ENCODE measurements at places on chromosomes 7 and 10.

DNA sequence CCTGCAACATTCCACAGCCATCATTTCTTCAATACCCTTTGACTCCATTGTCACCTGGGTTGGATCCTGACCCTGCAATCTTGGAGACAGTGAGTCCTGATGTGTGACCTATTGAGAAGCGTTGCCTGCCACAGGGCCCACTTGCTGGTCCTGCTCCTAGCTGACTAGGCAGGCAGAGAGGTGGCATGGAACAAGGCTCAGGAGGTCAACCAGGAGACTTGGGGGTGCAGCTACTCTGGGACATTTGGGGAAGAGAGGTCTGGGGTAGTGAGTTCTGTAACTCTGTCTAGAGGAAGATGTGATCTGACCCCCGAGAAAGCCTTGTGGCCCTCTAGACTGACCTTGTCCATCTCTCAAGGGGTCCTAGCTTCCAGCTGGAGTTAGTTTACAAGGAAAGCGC is 1.8 kb downstream of the ZMIZ2 start:
- DNase-seq, result no peak

- DNase-seq, result no peak
Measured at GRCh38 chr7:93055543-93056107, 62.2 kb downstream of the SAMD9 start.

DNA sequence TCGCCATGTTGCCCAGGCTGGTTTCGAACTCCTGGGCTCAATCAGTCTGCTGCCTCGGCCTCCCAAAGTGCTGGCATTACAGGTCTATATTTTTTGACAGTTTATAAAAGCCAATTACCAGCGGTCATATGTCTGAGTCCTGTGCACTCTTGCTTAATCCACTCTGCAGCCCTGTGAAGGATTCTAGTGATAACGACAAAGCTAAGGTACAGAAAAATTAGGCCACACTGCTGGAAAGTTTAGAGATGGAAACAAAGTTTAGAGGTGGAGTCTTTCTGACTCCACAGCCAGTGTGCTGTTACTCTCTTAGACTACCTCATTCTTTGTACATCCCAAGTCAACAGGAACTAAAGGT is 707 bp downstream of the PTER start:
- DNase-seq, result no peak

GRCh38 chr10:22340329-22341189 is 4.7 kb upstream of the SPAG6 start:
- peak; percentile 62 for DNase-seq

- DNase-seq, result no peak
Measured at GRCh38 chr7:90736968-90737939, 141.1 kb downstream of the CDK14 start.

DNA sequence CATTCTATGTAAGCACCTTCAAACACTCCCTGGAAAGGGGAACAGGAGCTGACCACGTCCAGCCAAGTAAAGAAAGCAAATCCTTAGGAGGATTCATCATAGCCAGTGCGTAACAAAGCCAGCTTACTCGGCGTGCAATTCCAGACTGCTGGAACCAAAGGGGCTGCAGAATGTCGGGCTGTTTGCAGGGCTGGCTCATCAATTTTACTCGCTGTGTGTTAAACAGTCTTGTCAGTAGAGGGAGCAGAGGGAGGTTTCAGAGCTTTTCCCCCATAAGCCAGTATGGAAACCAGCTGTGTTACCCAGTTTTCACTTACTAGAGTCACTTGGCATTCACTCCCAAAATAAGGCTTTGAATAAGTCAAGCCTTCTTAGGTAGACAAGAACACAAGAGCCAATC is 127.1 kb downstream of the KMT2E start:
- DNase-seq, result no peak

GRCh38 chr10:89600041-89600440 is 45.0 kb downstream of the PANK1 start:
- no peak for DNase-seq

- no peak for DNase-seq
Measured at GRCh38 chr7:14590206-14590605, 312.3 kb downstream of the DGKB start.

Measured in activated naive CD4-positive, alpha-beta T cell treated with Interleukin-2 at 50 U/mL for 16 hours (primary cell).